Tracheal epithelial cell (primary cell): ENCODE measurements at places on chromosomes 11 and 22. TPM values are rescaled to one million over a fixed set of nuclear protein-coding genes. Genes with fewer than 3 reads are reported as not detected.

The TTLL1 gene
- 6.3 and 7.7 TPM in 2 replicates for total RNA-seq

The POU2AF2 gene
- total RNA-seq: not detected in 2 replicates

The LMNTD2 gene
- total RNA-seq: 1.7 and 3.2 TPM in 2 replicates

The TTC17 gene
- total RNA-seq: 81.9 and 117 TPM in 2 replicates

The MYBPC3 gene
- total RNA-seq: not detected in 2 replicates

The HINFP gene
- 13.0 and 27.5 TPM in 2 replicates for total RNA-seq

The OAF gene
- total RNA-seq: 14.1 and 35.2 TPM in 2 replicates

The ADAMTS8 gene
- not detected in 2 replicates for total RNA-seq
